ENCODE measurements at places on chromosomes 2 and 18.

- no peak for DNase-seq
Measured at GRCh38 chr2:8575038-8575833, 106.6 kb upstream of the ID2 start.

DNA sequence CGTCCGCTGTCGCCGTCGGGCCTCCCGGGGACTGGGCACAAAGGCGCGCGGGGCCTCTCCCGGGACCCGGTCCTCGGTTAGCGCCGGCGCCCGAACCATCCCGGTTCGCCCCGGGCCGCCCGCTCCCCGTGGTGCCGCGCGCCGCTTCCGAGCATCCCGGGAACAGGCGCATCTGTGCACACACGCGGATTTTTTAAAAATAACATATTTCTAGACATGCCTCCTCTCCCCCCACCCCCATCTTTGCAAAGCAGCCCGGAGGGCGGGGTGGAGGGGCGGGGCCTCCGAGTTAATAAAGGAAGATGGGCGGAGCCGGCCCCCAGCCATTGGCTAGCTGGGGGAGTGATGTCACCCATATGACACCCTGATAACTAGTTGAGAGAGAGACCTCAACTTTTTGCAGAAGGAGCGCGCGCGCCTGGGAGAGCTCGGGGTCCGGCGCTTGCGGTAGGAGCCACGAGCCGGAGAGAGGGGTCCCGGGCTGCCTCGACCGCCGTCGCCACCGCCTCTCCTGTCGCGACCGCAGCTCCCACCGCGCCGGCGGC is at the start of gene SOX11:
SOX11 (plus strand) TSS at position 400 of the 545 bp plus-strand sequence. CDS start 338 bp downstream, outside the sequence.
- DNase-seq: no peak

GRCh38 chr2:212195626-212196025 is 343.0 kb downstream of the ERBB4 start:
- DNase-seq: no peak

- no peak for DNase-seq
Measured at GRCh38 chr2:9535177-9535576, 20.5 kb downstream of the ADAM17 start.

GRCh38 chr2:76170856-76171255 is 460.1 kb upstream of the GCFC2 start:
- no peak for DNase-seq

DNA sequence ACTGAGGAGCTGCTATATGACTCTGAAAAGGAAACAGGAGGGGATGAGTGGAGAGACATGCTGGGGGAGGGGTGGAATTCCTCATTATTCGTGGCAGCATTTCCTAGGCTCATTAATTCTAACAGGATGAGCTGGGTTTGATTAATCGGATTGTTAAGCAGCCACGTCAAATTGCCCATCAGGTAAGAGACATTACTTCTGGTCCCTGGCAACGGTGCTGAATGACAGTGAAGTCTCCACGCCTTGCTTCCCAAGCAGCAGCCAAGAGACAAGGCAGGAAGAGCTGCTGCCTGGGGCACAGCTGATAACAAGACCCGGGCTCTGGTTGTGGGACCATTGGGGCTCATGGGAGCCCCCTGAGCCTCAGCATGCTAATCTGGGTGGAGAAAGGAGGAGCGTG is 86.6 kb downstream of the MARCHF4 start:
- no peak for DNase-seq

DNA sequence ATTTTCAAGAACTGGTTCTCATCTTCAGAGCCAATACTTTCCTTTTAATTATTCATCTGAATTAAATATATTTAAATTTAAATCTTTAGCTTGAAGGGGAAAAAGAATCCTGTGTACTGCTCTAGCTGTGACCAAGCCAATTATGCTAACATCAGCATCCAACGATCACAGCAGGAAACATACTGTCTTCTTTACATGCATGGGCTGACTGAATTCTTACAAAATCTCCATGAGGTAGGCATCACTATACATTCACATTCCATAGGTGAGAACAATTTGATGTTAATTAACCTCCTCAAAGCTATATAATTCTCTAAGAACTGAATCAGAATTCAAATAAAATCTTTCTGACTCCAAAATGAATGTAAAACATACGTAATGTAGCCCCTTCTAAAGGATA is 118.8 kb upstream of the MAP2 start:
- DNase-seq: no peak

GRCh38 chr2:26243470-26244308 is 743 bp downstream of the HADHA start:
- DNase-seq: no peak

DNA sequence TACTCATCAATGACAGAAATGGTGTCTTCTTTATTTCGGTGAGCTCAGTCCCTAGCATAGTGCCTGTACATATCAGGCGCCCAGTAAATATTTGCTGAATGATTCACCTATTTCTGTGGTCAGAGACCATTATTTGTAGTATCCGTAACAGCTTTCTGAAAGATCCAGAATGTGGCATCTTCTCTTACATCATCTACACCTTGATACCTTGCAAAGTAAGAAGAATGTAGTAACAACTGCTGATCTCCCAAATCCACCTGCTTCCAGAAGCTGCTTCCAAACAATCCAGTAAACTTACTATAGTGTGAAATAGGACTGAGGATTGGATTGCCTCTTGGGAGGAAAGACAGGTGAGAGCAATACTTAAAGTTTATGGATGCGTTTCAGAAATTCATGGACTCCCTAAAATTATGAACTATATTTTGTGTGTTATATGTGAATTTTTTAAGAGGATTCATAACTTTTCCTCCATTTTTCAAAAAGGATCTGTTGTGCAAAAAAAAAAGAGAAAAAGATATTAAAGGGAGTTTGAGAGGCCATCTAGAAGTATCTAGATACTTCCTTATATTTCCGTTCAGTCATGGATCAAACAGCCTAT is 945 bp upstream of the ASXL2 start:
- no peak for DNase-seq

GRCh38 chr2:219434718-219435525 is at the start of gene SPEG:
Gene SPEG, plus strand, starts transcription at chr2:219434843. Its CDS starts 135 bp downstream, at chr2:219434978.
- no peak for DNase-seq

- DNase-seq: no peak
Measured at GRCh38 chr18:27142891-27143290, 42.2 kb downstream of the CHST9 start.

- no peak for DNase-seq
Measured at GRCh38 chr2:120300385-120300784, 45.6 kb upstream of the INHBB start.

- DNase-seq: no peak
Measured at GRCh38 chr2:75221862-75222261, 22.5 kb upstream of the TACR1 start.

GRCh38 chr18:32270341-32270740 is 80.5 kb downstream of the MEP1B start:
- no peak for DNase-seq

DNA sequence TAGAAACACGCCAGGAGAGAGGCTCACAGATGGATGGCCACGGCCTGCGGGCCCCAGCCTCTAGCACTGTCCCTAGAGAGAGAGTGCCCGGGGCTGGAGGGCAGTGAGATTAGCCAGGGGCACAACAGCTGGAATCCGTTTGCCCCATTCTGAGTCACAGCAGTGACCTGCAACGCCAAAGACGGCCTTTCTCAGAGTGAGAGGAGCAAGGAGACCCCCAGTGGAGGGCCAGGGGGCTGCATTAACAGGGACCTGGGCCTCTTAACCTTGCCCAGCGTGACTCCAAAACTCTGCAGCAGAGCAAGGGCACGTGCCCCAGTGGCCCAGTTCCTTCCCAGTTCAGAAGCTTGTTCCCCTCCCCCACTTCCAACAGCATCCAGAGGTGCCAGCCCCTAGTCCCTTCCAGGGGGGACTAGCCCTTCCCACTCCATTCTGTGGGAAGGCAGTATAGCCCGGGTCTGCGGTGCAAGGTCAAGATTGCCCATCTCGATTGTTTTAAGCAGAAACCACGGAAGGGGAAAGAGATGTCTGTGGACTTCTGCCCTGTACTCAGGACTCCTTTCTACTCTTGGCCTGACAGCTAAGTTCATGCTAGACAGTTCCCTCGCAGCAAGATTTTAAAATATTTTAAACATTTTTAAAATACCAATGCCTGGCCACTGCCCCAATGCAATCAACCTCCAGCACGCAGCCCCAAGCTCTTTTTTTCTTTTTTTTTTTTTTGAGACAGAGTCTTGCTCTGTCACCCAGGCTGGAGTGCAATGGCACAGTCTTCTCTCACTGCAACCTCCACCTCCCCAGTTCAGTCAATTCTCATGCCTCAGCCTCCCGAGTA is 50.9 kb upstream of the BIN1 start:
- DNase-seq: no peak

DNA sequence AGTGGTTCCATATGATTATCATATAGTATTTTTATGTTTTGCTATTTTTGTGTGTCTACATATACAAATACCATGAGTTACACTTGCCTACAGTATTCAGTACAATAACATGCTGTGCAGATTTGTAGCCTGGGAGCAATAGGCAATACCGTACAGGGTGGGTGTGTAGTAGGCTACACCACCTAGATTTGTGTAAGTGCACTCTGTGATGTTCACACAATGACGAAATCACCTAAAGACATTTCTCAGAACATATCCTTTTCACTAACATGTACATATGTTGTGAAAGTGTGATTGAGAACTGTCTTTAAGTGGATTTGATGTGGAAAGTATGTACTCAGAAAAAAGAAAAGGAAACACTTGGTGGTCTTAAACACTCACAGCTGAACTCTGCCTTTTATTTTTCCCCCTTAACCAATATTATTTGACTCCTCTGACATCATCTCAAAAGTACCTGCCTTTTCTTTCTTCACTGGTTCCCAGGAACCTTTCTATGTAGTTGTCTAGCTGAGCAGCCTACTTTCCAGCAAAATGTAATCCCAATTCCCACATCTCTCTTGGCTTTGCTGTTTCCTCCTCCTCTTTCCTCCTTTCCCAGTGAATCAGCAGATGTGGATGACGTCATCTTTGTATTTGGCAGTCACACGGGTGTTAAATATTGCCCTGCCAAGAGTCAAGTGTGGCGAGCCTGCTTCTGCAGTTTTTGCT is 47.7 kb downstream of the OSBPL6 start:
- DNase-seq: peak; percentile 79

DNA sequence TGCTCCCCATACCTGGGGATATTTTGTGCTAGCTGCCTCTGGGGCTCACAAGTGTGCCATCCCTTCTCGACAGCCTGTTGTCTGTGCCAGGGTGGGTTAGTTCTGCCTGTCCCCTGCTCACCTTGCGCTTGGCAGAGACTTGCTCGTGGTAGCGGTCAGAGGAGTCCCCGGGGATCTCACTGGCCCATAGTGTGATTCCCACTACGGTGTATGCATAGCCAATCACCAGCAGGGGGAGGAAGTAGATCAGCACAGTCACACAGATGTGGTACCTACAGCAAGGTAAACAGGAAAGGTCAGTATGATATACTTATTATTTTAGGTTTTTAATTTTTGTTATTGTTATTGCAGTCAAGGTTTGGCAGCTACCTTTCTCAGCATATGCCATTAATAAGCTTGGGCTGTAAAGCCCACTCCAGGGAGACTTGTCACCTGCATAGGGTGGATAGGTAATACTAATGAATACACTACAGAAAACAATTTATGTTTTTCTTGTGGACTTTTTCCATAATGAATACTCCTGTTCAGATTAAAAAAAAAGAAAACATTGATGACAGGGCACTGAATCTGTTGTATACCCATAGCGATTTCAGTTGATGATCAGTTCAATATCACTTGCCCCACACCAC is 95.2 kb downstream of the POLE4 start:
- no peak for DNase-seq

DNA sequence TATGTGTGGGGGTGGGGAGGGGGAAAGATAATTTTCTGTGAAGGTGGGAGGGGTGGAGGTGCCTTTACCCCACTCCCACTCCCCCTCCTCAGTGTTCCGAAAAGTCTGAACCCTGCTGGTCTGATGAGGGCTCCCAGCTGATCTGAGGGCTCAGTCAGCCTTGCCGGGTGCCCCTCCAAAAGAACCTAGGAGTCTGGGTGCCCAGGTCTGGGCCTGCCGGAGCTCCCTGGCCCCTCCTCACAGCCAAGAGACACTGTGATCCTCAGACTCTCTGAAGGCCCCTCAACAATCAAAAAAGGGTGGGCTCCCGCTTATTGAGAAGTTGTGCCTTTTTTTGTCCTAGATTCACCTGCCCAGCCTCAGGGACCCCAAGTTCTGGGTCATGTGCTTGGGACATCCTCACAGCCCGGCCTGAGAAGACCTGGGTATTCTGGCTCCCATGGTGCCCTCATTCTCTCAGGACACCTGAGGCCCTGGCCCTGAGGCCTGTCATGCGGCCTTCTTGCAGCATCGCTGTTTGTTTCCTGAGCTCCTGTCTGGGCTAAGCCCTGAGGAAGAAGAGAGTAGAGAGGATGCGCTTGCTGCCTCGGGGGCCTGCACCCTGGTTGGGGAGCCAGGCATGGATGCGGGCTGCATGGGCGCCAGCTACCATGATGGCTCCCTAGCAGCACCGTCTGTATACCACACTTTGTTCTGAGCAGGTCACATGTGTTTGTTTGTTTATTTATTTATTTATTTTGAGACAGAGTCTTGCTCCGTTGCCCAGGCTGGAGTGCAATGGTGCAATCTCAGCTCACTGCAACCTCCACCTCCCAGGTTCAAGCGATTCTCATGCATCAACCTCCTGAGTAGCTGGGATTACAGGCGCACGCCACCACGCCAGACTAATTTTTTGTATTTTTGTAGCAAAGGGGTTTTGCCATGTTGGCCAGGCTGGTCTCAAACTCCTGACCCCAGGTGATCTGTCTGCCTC is 44.0 kb downstream of the SDC1 start:
- no peak for DNase-seq

GRCh38 chr18:79366177-79367094 is 29.3 kb upstream of the NFATC1 start:
- peak; percentile 99 for DNase-seq

GRCh38 chr2:159600752-159601151 is 15.6 kb downstream of the BAZ2B start:
- no peak for DNase-seq

DNA sequence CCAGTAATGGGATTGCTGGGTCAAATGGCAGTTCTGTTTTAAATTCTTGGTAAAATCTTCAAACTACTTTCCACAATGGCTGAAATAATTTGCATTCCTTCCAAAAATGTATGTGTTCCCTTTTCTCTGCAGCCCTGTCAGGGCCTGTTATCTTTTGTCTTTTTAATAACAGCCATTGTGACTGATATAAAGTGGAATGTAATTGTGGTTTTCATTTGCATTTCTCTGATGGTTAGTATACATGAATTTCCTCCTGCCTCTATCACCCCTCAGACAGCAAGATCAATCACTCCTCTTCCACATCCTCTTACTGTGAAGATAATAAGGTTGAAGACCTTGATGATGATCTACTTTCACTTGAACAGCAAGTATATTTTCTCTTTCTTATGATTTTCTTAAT is 304.8 kb upstream of the FSIP2 start:
- DNase-seq: no peak

- no peak for DNase-seq
Measured at GRCh38 chr2:86593266-86593665, 30.0 kb upstream of the CHMP3 start.
